ENCODE measurements at places on chromosomes 16 and 17.

- no peak for DNase-seq
Observed at GRCh38 chr16:886084-886543, 84.7 kb downstream of the LMF1 start.

- DNase-seq = no peak
Observed at GRCh38 chr17:37691807-37692206, 48.6 kb upstream of the DDX52 start.

DNA sequence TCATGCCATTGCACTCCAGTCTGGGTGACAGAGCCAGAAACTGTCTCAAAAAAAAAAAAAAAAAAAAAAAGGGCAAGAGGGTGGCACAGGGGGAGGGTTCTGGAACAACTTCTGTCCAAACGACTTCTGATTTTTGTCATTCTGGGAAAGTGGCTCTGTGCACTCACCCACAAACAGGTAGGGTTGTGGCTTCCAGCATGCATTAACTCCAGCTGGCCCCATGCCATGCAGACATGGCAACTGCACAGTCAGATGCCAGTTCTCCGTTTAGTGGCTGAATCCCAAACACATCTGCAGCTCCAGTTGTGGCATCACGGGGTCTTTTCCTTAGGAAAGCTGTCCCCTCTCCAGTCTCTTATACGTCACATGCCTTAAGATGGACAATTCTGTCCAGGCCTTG is 30.3 kb downstream of the B4GALNT2 start:
- DNase-seq = no peak

DNA sequence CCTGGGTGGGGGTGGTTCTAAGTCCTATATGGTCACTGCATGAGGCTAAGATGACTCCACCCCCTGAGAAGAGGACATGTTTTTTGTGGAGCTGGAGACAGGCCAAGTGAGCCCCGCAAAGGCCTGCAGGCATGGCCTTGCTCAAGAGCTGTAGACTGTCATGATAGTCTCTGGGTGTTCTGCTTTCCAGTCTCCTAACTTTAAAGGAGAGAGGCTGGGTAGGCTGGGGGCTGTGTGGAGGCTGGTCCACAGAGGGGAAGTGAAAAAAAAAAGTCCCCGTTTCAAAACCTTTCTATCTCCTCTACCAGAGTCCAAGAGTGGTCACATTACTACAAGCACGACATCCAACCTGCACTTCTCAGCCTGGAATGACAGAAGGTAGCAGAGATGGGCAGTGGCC is 27.1 kb downstream of the CDRT4 start:
- DNase-seq = no peak

GRCh38 chr16:69544088-69544487 is 21.7 kb upstream of the NFAT5 start:
- DNase-seq = no peak

DNA sequence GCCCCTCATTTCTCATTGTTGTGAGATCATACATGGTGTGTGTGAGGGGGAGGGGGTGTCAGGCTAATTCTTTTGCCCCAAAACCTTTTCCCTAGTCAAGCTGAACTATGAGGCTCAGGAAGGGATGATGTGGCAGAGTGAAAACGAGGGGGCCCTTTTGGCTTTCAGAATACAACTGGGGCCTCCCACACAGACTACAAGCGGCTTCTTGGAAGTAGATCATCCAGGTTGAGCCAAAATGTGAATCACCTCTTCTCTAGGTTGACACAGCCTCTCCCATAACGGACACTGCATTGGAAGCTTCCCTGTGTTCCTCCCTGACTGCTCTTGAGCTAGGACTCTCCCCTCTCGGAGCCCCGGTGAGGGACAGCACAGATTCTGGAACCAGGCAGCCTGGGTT is 2.3 kb upstream of the ALKBH5 start:
- no peak for DNase-seq

GRCh38 chr16:87048038-87048729 is 269.0 kb downstream of the C16orf95 start:
- DNase-seq = no peak

DNA sequence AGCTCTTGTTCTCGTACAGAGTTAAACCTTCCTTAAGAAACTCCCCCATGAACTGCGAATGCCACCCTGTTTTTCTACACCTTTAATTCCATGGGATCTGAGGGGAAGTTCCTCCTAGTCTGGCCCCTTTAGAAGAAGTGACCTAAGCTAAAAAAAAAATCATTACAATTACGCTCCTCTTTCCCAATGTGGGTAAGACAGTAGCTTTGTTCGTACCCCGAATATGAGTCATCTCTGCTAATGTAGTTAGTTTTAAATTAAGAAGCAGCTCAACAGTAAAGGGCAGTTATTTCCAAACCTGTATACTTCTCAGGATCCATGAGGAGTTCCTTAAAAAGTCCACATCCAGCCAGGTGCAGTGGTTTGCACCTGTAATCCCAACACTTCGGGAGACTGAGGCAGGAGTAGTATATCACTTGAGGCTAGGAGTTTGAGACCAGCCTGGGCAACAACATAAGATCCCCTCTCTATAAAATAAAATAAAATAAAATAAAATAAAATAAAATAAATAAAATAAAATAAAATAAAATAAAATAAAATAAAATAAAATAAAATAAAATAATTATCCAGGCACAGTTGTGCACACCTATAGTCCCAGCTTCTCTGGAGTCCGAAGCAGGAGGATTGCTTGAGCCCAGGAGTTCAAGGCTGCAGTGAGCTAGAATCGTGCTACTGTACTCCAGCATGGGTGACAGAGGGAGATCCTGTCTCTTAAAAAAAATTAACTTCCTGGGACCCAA is 26.1 kb downstream of the RCVRN start:
- DNase-seq = no peak

DNA sequence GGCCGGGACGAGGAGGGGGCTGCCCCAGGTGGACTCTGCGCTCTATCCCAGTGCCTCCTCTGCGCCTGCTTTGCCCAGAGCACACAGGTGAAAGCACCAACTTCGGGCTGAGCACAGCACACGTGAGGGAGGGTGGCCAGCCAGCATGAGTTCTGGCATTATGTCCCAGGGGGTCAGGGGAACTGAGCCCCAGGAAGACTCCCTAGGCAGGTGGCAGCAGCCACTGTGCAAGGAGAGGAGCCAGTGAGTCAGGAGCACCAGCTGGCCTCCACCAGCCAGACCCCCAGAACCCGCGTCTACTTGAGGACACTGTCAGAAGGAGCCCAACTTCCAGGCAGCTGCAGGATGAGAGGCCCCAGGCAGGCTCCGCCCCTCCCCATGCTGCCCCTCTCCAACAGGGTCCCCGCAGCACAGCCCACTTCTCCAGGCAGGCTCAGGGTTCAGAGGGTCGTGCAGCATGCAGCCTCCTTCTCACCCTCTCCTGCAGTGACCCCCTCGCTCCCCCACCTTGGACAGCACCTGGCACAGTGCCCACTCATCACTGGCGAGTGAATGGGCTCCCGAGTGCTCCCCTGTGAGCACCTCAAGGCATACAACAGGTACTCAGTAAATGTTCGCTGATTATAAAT is 44.2 kb upstream of the RASD1 start:
- no peak for DNase-seq

DNA sequence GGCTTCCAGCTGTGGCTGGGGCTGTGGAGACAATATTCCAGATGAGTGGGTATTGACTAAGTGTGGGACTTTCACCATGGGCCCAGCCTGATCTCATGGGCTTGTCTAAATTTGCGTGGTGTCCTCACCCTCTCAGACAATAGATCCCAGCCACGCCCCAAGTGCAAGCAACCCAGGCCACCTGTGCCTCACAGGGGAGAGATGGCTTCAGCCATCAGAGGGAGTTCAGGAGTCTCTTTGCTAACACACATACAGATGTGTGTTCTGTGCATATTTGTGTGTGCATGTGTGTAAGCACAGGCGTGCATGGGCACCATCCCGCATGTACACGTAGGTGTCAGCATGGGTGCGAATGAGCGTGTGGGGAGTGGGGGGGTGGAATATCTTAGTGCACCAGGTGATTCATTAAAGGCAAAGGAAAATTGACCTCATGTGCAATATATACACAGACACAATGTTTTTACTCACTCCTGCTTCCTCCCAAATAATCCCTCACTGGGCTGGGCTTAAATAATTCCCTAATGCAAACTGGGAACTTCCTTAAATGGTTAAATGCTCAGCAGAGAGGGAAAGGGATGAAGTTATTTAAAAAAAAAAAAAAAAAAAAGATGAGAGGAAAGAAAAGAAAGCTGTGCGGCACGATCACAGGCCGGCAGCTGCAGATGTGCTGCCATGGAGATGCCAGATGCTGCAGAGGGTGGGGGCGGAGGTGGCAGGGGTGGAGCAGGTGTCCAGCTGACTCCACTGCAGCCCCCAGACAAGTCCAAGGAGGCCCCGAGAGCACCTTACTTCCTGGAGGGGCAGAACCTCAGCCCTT is 24.0 kb upstream of the CDC42EP4 start:
- DNase-seq = no peak

- DNase-seq = no peak
Observed at GRCh38 chr17:42135151-42135550, 12.5 kb downstream of the HSPB9 start.

DNA sequence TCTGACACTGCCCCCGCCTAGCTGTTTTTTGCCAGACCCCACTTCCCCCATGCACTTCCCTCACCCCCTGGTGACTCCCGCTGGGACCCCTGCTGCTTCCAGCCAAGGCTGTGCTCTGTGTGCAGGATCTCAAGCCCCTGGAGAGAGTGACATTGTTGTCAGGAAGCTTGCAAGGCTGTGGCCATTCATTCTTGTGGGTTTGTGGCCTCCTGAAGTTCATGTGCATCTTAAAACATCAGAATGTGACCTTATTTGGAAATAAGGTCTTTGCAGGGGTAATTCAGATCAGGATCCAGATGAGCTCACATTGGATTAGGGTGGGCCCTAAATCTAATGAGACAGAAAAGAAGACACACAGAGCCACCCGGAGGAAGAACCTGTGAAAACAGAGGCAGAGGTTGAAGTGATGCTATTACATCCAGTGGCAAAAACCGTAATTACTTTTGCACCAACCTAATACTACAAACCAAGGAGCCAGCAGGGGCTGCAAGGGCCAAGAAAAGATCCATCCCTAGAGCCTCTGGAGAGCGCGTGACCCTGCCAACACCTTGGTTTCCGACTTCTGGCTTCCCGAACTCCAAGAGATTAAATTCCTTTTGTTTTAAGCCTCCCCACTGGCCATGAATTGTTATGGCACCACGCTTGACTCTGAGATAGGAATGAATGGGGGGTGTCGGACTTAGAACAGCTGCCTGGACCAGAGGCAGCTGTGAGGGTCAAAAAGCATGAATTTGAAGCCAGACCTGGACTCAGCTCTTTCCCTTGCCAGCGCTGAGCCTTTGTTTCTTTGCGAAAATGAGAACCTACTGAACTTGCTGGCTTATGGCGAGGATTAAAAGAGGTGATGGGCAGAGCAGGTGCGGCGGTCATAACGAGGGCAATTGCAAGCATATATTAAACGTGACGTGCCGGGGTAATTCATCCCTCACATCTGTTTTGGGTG is 75.5 kb downstream of the BMERB1 start:
- no peak for DNase-seq

DNA sequence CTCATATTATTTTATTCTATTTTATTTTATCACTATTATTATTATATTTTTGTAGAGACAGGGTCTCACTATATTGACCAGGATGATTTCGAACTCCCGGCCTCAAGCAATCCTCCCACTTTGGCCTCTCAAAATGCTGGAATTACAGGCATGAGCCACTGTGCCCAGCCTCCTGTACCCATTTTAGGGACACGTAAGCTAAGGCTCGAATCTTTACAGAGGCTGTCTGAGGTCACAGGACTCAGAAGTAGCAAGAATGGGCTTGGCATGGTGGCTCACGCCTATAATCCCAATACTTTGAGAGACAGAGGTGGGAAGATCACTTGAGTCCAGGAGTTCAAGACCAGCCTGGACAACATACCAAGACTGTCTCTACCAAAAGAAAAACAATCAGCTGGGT is 12.7 kb upstream of the ABAT start:
- no peak for DNase-seq

DNA sequence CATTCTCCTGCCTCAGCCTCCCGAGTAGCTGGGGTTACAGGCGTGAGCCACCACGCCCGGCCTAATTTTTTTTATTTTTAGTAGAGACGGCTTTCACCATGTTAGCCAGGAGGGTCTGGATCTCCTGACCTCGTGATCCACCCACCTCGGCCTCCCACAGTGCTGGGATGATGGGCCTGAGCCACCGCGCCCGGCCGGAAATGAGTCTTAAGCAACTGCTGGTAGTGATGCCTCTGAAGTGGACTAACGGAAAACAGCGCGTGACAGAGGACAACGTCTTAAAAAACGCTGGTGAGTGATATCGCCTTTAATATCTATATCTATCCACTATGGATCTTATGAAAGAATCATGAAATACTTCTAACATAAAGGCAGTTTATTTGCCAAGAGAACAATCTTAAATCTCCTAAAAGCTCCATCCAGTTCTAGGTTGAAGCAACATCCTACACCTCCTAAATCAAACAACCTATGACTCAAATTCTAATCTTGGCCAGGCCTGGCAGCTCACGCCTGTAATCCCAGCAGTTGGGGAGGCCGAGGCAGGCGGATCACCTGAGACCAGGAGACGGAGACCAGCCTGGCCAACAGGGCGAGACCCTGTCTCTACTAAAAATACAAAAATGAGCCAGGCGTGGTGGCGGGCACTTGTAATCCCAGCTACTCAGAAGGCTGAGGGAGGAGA is 69.8 kb downstream of the NXN start:
- DNase-seq = no peak

- DNase-seq = no peak
Observed at GRCh38 chr17:55784666-55785065, 33.8 kb downstream of the PCTP start.

- DNase-seq = no peak
Observed at GRCh38 chr17:64565563-64565962, 58.8 kb downstream of the CEP95 start.

- DNase-seq = no peak
Observed at GRCh38 chr16:17949982-17950250, 386.6 kb downstream of the NPIPA8 start.

- no peak for DNase-seq
Observed at GRCh38 chr17:77356109-77356689, 215.4 kb downstream of the SEC14L1 start.

DNA sequence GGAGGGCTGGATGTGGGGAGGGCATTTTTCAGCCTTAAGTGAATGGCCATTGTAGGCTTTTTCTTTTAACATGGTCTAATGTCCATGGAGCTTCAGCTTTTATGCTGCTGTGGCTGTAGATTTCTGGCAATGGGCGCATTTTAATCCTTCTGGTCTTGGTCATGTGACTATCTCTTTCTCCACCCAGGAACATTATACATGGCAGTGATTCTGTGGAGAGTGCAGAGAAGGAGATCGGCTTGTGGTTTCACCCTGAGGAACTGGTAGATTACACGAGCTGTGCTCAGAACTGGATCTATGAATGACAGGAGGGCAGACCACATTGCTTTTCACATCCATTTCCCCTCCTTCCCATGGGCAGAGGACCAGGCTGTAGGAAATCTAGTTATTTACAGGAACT is 4.7 kb upstream of the NME2 start:
- DNase-seq = no peak

- no peak for DNase-seq
Observed at GRCh38 chr17:19333132-19333440, 29.4 kb downstream of the B9D1 start.

All from AG09309 (cell line).